ENCODE measurements at places on chromosomes 4 and X.

DNA sequence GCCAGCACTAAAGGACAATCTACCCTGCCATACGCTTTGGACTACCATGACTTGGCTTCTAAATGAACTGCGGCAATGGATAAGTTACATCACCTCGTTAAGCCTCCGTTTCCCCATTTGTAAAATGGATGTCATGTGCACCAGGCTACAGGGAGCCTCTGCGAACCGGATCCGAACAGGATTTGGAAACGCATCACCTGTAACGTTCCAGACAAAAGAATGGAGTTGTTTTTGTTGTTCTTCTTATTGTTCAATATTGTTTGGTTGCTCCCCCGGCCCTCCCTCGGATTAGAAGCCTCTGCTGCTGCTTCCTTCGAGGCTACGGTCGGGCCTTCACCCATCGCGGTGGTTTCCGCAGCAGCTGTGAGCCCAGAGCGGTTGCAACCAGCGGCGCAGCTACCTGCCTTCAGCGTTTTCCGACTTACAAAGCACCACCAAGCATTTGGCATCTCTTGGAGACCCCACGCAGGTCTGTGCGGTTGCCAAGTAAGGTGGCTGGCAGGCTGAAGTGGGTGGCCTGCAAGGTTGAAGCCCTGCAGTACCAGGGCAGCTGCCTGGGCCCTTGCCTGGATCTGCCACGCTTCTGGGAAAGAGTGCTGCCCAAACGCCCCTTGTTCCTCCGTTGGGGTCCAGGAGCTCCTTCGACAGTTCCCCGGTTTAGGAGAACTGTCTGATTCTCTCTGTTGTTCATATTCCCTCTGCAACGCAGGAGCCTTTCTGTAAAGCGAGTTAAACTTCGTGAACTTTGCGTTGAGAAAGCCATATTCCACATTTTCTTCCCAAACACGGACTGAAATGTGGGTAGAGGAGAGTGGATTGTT lies 7.1 kb downstream of the NKX3-2 start:
- DNase-seq = no peak

GRCh38 chrX:57282568-57282967 lies 3.9 kb upstream of the FAAH2 start:
- peak; percentile 42 for DNase-seq

DNA sequence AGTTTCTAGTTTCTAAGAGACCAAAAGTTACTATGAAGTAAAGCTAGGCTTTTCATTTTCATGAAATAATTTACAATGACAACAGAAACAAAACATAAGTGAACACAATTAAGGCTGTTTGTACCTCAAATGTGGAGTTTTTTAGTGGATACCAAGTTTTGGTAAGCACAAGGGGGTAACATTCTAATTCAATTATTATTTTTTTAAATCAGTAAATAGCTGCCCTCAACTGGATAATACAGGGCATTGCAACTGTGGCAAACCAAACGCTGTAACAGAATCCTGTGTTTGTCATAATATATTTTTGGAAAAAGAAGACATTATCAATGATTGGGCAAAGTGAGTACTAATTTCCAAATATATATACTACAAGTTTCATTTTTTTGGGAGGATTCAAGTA lies 150.3 kb downstream of the FBXW7 start:
- DNase-seq = no peak

DNA sequence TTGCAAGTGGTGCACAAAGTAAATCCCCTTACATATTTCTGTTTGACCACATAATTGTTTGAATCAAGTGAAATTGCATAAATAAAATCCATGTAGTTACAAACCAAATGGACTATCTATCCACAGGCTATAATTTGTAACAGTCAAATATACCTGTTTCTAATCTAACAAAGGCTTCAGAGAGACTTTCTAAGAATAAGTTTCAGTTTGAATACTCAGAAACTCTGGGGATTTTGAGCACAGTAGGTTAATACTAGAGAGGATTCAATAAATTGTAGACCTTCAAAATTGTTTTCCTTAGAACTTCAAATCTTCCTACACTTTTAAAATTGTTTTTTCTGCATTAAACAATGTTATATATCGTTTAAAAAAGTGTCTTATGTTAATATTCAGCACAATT lies 1250.1 kb downstream of the NLGN4X start:
- DNase-seq = no peak

GRCh38 chr4:95105112-95105511 lies 347.4 kb downstream of the BMPR1B start:
- DNase-seq = no peak

DNA sequence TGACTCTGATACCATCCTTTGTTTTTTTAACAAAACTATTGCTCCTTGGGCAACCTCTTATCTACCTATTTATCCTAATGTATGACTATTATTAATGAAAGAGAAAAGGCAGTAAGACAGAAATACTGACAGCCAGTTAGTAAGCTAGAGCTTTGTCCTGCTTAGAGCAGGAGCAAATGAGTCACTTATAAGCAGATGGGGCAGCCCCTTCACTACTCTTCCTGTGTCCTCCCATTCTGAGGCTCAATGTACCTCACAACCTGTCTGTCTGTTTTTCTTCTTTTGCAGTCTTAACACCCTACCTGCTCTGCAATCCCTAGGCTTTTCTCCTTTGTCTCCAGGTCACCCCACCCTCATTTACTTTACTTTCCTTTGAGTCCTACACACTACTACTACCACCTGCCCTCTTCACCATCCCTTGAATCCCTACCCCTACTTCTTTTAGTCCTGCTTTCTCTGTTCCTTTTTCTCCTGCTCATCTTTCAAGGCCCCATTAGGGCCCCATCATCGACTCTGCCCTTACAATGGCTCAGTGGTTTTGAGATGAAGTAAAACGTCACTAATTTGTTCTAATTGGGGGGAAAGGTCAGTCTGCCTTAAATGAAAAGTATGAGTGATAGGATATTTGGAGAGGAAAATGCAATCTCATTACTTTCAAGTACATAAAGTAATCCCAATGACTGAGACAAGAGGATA lies 294.3 kb downstream of the GUCY2F start:
- no peak for DNase-seq

DNA sequence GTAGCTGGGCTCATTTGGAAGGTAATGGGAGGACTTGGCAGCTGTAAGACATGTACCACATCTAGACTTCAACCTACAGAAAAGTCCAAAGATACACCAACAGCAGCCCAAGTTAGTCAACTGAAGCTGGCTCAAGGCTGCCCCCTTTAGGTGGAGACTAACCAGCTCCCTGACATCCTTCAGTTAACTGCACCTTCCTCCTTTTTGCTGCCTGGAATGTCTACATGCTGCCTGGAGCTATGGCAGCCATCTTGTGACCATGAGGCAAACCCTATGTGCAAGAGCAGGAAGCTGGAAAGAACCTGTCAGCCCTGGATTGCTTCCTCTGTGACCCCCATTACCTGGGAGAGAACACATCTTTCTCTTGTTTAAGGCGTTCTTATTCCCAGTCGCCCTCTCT lies 25.8 kb downstream of the ARSD start:
- DNase-seq = no peak

GRCh38 chrX:149948016-149948415 lies 9.7 kb upstream of the EOLA2 start:
- DNase-seq = no peak

DNA sequence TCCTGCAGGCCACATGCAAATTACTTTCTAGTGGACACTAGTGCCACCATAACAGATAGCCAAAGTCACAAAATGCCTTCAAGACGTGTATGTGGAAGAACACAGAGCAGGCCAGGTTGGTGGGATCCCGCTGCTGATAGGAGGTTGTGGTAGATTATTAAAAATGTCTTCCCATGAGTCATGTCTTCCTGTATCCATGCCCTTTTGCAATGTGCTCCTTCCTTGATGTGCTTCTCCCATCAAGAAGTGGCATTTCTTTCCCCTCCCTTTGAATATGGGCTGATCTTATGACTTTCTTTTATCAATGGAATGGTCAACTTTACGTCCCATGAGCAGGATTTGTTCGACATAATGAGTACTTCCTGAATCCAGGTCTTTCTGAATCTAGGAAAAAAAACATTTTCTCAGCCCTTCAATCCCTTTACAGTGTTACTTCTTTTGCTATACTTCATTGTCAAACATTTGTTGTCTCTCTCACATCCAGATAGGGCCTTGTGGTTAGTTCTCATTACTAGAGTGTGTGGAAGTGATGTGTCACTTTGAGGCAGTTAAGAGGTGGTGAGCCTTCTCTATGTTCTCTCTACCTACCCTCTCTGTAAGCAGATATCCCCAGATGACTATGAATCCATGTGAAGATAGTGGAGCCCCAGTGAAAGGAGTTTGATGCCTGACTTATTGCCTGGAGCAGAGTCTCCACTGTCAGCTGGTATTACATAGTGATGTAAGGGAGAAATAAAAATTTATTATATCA lies 519.2 kb upstream of the DIPK2B start:
- no peak for DNase-seq

DNA sequence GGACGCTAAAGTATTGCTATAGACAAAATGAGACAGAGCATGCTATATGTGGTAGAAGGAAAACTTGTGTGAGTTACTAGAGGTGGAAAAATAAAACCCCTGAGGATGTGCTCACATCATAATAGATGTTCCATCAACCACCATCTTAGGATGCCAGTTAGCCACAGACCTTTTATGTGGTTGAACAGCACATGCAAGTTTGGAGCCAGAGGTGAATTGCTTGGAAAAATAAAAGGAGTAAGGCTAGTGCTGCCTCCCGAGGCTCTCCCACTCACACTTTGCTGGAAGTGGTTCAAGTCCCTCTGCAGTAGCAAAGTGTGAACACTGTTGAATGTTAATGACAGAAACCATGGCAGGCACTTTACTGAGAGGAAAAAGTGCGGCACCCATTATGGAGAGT lies 39.4 kb upstream of the PPARGC1A start:
- DNase-seq = no peak

DNA sequence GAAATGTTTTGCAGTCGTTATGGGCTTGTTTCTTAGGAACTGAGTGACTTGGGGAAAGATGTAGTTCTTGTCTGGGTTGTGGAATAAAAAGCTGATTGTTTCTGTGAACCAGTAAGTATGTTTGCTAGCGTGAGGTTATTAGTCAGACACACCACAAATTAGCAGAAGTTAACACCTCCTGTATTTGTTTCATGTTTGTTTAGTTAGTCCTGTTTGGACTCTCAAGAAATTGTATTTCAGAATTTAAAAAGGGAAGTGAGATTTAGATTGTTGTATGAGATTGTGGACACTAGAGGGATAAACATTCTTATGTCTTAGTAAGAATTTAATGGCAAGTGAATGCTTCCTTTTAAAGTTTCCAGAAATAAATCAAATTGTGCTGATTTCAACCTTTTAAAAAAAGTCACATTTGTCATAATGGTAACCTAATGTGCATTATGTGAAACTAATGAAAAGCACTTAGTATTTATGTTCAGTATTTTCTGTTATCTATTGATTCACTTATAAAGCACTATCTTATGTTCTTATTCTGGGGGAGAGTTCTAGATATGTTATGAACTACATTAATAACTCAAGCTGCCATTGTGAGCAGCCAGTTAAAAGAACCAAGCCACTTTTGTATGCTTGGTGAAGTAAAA lies 25.6 kb downstream of the ATP10D start:
- DNase-seq = no peak

DNA sequence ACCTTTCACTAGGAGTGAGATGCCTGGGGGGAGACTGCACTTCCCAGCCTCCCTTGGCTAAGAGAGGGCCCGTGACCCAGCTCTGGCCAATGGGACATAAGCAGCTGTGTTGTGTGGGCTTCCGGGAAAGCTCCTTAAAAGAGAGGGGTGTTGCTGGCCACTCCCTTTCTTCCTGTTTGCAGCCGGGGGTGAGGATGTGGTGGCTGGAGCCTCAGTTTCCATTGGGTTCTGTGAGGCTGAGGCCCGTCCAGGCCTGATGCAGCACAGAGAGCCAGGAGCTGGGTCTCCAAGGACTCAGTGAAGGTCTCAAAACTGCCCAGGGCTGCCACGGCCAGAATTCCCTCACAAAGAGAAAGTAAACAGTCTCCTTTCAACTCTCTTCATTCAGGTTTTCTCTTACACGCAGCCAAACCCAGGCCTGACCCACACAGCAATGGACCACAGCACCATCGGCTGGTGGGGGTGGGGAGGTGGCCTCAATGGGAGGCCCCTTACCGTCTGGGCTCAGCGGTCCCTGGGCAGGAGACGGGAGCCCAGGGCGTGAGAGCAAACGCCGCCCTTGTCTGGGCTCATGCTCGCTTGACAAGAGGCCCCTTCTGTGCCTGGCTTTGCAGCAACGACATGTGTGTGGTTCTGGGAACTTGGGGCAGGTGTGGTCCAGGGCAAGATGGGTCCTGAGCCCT lies 6.6 kb downstream of the NKX1-1 start:
- DNase-seq = no peak

- DNase-seq = no peak
These were observed 16.9 kb downstream of the RASSF6 start for GRCh38 chr4:73603271-73603710.

DNA sequence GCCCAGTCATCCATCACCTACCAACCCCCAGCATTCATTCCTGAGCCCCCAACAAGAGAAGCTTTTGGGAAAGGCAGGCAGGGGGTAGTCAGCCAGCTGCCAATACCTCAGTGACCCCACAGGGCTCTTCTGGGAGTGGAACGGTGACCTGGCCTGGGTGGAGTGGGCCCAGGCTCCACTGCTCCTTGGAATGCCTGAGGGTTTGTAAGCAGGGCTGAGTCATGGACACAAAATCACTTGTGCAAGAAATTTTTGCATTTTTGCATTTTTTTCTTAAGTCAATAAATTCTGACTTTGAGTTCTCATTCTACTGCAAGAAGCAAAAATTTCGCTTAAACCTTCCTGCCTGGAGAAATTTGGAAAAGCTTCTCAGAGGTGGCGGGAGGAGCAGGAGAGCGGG lies 18.5 kb downstream of the SORCS2 start:
- DNase-seq = no peak

DNA sequence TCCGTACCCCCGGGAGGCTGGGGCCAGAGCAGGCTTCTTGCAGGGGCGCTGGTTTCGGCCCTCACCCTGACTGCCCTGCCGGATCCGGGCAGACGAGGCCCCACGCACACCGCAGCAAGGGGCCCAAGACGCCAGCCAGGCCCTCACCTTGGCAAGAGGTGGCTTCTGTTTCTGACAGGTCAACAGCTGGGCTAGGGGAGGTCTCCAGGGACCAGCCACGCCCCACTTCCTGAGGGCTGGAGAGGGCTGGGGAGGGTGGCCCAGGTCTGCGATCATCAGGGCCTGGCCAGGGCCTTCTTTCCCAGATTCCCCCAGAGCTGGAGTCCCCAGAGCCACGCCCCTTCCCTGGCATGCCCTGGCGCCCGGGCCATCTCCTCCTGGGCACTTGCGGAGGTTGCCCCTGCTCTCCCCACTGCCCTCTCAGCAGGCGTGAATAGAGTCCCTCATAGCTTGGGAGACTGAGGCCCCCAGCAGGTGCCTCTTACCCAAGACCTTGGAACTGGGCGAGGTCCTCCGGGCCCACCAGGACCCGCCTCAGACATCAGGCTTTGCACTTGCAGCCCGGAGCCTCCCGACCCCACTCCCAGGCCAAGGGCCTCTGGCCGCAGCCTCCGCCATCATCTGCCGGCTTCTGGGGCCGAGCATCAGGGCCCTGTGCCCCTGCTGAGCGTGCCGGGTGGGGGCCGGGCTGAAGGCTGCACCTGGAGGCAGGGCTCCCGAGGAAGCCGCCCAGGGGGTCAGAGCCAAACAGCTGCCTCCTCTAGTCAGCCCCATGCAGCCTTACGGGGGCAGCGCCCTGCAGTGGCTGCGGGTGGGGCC lies 6.3 kb upstream of the FGFR3 start:
- no peak for DNase-seq

Measured in SHP77 (cell line).